Astrocyte of the spinal cord (primary cell): ENCODE measurements at places on chromosomes 13 and 19.

DNA sequence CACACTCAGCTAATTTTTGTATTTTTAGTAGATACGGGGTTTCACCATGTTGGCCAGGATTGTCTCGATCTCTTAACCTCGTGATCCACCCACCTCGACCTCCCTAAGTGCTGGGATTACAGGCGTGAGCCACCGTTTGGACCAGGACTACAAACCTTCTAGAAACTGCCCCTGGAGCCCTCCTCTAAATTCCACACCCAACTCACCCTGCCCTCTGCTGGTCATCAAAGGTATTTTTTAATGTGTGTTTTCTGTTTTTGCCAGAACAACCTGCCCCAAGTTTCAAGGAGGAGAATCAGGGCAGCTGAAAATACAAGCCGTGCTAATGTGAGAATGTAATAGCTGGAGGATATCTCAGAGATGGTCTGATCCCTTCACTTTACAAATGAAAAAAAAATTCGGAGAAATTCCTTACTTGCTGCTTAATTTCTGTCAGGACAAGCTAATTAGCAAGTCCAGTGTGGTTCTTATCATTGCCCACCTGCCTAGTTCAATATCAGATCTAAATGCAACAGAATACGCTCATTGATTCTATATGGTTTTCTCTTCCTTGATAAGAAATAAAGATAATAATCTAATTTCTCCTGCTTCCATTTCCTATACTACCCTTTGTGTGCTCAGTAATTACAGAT, 4.1 kb downstream of the ATP8A2 start:
- peak; percentile 48 for DNase-seq

GRCh38 chr19:23098988-23099387, 17.8 kb upstream of the ZNF730 start:
- no peak for DNase-seq

GRCh38 chr19:34217952-34218817, 36.2 kb upstream of the GARRE1 start:
- peak; percentile 98 for DNase-seq

GRCh38 chr13:32229443-32229842, 85.7 kb downstream of the ZAR1L start:
- peak; percentile 7 for DNase-seq

DNA sequence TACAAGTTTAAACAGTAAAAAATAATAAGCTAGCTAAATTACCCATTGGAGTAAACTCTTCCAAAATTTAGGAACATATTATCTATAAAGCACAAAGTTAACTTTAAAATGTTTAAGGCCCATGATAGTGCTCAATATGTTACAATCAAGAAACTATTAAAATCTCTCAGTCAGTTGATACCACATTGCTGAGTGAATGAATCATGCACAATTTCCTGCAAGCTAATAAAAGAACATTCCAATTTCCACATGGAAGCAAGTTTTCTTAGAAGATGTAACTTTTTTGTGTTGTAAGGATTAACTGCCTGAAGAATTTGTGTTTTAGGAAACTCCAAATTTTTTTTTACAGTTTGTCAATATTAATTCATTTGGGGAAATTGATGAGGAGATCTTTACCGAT, 666.6 kb downstream of the SLITRK1 start:
- DNase-seq: peak; percentile 67

DNA sequence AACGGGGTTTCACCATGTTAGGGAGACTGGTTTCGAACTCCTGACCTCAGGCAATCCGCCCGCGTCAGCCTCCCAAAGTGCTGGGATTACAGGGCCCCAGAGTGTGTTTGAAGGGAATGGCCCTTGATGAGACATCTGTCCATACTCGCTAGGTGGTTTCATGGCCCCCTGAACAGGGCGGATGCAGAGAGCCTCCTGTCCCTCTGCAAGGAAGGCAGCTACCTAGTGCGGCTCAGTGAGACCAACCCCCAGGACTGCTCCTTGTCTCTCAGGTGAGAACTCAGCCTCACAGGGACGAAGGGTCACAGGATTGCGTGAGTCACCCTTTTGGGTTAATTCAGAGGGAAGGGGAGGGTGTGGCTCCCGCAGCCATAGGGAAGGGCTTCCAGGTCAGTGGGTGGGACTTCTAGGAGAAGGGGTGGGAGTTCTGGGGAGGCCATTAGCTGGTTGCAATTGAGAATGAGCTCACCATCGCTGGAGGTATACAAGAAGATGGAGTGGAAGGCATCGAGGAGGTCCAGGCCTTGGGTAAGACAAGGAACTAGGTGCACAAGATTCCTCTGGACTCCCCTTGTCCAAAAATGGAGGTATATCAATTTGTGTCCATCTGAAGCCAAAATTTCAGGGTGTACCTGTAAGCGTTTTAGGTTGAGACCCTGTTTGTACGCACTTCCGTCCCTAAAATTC, 9.2 kb downstream of the SHD start:
- no peak for DNase-seq

- no peak for DNase-seq
Measured at GRCh38 chr13:99125326-99125915, 75.2 kb upstream of the UBAC2 start.

DNA sequence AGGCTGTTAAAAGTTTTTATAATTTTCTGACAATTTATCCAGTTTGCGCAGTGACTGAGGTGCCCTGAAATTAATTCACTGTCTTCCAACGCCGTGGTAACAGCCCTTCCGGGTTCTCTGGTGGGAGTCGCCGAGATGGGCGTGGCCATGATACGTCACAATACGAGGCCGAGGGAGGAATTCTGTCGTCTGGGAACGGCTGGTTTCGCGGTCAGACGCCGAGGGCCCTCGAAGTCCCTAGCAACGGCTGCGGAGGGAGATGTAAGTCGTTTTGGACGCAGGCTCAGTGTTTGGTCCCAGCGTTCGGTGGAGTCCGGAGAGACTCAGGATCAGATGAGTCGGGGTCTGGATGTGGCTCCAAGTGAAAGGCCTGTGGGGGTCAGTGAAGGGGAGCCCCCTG, 21.7 kb downstream of the ZNF613 start:
- DNase-seq: peak; percentile 20

GRCh38 chr13:110475117-110475516, 86.4 kb downstream of the RAB20 start:
- DNase-seq: no peak

DNA sequence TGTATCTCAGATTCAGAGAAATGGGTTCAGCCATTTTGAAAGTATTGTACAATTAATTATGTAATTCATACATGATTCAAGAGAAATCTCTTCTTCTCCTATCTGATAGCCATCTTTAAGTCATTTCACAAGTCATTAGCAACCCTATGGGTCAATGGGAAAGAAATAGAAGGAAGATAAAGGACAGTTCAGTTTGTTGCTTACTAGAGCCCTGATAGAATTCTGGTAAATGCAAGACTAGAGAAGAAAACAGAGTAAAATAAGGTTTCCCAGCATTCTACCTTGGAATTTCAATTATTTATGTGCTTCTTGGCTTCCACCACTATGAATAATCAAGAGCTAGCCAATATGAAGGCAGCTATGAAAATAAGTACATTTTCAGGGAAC, 117.7 kb downstream of the LHFPL6 start:
- DNase-seq: peak; percentile 65

DNA sequence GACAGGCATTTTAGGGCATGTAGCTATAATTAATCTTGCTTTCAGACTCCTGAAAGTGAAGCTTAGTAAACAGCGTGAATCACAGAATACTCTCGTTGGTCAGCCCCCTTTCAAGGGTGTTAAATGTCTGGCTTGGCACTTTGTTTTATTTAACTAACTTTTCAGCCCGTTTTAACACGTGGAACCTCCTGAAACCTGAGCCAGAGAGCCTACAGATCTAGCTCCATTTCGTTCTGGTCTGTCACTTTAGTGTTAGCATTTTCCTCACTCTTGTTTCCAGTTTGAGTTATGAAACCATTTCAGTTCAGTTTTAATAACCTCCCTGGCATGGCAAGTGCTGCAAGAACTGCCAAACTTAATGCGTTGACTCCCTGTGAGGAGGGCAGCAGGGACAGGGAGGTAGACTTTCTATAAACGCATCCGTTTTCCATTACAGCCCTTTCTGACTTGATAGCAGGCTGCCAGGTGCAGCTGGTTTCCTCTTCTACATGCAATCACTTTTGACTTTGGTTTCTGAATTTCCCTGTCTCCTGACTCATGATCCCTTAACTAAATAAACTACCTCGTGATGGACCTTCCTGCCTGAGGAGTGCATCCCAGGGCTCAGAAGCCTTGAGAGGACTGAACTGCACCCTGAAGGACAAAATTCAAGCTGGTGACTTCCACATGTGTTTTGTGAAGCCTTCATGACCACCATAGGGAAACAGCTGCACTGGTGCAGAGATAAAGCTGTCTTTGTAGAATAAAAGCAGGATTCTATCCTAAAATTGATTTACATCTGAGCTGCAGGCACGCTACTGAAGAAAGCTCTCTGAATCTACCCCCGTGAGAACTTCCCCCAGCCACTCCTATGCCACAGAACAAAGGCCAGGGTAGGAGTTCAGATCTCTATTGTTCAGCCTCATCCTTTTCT, 192.6 kb downstream of the DLEU7 start:
- peak; percentile 24 for DNase-seq

- DNase-seq: no peak
Measured at GRCh38 chr19:32232449-32232848, 113.0 kb upstream of the ZNF507 start.

GRCh38 chr19:5092481-5092843, 123.5 kb downstream of the KDM4B start:
- DNase-seq: no peak

GRCh38 chr13:21546372-21546771, 57.6 kb downstream of the MICU2 start:
- no peak for DNase-seq

DNA sequence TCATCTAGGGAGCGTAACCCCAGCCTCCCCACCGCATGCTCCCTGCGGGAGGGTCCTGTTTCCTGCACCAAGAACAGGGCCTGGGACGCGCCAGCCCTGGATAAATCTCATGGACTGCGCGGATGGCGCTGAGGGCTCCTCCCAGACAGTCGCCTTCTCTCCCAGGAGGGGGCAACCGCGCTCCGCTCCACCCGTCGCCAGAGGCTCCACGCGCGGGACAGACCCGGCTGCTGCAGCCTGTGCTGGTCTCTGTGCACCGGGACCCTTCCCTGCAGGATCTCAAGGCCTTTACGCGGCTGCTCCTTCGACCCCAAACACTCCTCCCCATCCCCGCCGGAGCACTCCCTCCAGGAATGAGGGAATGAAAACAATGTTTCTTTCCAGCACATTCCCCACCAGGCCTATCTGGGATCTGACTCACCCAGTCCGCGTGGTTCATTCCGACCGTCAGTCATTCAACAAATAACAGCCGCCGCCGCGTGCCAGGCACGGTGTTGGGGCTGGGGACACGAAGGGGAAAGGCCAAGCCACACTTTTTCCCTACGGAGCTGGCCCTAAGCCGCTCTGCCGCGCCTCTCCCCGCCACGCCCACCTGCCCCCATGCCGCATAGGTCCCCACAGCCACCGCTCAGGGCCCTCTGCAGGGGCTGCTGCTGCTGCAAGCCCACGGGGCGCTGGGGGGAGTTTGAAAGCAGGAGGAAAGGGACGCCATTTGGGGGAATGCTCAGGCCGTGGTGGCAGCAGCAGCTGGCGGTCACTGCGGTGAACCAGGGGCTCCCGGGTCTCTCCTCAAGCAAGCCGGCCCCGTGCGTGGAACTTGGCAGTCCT, 6.0 kb downstream of the PNMA8B start:
- DNase-seq: peak; percentile 51

DNA sequence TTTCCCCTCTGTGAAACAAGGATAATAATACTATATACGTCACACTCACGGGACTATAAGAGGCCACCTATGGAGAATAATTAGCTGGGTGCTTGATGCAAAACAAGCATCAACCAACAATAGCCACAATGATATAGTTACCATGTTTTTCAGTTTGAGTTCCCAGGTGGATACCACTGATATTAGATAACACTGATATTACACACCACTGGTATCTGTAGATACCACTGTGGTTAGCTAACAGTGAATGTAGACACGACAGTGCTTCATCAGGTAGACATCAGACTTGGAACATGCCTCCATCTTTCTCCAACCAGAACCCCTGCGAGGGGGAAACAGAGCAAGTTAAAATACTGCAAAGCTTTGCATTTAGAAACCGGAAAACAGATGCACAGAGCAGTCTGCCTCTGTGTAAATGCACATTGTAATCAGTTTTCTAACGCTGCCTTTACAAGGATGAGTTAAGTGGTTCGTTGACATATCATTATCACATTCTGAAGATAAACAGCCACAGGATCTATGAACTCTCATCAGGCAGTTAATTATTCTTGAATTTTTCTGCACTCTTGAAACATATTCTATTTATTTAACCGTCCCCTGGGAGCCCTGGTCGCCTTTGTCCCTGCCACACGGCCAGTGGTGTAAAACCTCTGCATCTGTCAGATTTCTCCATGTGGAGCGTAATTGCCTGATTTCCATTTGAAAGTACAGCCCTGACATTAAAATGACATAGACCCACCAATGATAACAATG, 80.7 kb downstream of the RNASEH2B start:
- DNase-seq: no peak

DNA sequence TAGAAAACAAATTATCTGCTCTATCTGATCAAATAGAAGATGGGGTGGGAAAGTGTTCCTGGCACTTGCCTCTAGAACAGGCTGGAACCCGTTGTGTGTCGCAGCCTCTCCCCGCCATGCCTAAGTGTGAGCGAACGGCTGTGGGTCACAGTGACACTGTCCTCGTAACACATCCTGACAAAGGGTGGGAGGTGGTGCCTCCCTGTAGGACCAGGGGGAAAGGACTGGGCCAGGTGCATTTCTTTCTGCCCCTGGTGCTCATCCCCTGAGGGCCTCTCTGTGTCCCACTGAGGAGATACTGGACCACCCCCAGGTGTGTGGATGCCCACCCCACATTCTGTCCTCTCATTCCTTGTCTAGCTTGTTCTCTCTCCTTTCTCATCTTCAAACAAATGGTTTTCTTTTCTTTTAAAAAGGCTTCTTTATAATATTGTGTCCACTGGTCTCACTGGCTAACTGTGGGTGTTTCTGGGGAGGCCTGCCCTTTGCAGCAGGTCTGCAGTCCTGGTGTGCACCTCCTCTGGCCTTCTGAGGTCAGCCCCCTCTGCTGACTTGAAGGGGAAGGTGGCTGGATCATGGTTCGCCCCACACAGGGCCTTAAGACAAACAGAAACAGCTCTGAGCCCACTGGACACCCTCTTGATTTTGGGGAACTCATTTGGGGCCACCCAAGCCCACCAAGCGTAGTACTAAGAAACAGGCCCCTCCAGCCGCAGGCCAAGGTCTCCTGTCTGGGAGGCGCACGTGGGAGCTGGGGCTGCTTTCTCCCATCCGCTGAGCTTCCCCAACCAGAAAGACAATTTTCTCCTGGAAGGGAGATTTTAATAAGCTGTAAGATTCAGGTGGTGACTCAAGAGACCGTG, 152.5 kb upstream of the SOX1 start:
- DNase-seq: no peak
